ENCODE measurements at places on chromosomes 3 and 15.
A peak's percentile ranks its signal among the peaks of the same experiment; 100 is the strongest.

- DNase-seq, result no peak
These were observed 120.3 kb downstream of the CLSTN2 start for GRCh38 chr3:140055092-140055791.

GRCh38 chr3:49158792-49159191 is 7.3 kb downstream of the CCDC71 start:
- no peak for DNase-seq

DNA sequence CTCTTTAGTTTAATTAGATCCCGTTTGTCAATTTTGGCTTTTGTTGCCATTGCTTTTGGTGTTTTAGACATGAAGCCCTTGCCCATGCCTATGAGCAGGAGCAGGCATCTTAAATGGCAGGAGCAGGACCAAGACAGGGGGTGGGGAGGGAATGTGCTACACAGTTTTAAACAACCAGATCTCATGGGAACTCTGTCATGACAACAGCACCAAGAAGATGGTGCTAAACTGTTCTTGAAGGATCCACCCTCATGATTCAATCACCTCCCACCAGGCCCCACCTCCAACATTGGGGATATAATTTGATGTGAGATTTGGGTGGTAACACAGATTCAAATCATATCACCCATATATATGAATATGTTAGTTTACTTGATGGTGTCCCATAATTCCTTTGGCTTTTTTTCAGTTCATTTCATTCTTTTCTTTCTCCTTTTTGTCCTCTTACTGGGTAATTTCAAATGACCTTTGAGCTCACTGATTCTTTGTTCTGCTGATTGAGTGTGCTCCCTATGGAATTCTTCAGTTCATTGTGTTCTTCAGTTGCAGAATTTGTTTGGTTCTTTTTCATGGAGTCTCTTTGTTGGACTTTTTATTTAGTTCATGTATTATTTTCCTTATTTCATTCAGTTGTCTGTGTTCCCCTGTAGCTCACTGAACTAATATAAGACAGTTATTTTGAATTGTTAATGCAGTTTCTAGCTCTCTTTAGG is 62.6 kb downstream of the DOCK3 start:
- DNase-seq, result no peak

DNA sequence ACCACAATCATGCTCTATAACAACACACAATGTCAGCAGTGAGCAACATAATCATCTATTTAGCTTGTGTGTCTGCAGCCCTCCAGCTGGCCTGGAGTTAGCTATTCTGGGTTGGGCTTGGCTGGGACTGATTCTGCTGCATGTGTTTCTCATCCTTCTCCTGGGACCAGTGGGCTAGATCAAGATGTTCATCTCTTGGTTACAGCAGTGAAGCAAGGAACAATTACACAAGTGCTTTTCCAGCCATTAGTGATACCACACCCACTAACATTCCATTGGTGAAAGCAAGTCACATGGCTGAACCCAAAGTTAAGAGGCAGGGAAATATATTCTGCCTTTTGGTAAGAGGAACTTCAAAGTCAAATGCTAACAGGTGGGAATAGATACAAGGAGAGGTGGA is 14.6 kb downstream of the NUDT16 start:
- no peak for DNase-seq

GRCh38 chr3:55541016-55541415 is 53.9 kb upstream of the WNT5A start:
- DNase-seq, result no peak

- DNase-seq, result no peak
These were observed 5.7 kb upstream of the CYP11A1 start for GRCh38 chr15:74373056-74373650.

DNA sequence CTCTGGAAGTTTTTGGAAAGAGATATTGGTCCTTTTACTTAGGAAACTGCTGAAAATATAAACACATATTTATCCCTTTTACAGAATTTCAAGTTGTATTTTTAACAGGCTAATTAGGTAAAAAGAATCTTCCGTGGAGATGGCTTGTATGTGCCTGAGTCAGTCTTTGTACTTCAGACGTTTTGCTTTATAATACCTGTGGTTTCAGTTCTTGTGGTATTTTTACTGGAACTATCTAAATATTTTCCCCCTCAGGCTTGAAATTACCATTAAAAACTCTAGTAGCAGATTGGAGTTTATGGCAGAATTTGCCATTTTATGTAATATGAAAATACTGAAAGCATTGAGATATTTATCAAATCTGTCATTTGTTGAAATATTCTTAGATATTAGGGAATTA is 151.6 kb upstream of the CGNL1 start:
- DNase-seq, result no peak

- DNase-seq, result peak; percentile 62
These were observed 171.6 kb downstream of the SV2B start for GRCh38 chr15:91271565-91272153.

- DNase-seq, result no peak
These were observed 46.3 kb upstream of the VPS8 start for GRCh38 chr3:184765730-184766074.

DNA sequence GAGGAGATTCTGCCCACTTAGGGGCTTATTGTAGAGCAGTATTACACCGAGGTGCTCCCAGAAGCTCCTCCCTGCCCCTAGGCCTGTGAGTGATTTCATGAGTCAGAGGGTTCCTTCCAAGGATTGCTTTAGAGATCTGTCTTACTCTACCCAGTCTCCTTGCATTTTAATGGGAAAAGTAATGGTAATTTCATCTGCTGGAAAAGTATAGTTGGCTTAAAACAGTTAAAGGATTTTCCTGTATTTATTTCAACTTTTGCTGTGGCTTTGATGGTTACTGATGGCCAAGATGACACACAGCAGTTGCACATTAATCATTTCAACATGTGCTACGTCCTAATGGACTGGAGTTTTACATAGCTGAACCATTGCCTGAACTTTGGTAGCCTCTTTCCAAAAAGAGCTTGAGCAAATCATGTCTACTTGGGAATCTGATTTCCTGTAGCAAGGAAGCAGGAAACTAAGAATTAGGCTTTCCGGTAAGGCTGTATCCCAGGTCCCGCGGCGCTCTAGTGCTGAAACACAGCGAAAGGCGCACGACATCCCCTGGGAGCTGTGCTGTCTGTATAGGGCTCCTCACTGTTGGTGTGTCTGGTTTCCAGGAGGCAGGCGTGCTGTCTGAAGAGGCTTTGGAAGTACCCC is 9.2 kb upstream of the PGPEP1L start:
- no peak for DNase-seq

DNA sequence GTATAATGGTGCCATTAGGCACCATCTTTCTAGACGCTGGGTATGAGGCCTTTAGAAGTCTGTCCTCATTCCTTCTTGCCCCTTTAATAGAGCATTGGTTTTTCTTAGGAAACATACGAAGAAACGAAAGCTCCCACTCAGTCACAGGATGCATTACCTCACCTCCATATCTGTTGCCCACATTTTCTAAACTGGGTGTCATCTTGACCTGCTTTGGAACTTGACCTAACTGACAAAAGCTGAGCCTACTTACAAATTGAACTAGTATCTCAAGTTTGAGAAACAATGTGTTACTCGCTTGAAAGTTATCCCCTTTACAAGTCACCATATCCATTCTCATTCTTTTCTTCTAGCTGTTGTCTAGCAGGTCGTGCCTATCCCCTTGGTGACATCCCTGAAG is 102.7 kb downstream of the VPS8 start:
- no peak for DNase-seq

DNA sequence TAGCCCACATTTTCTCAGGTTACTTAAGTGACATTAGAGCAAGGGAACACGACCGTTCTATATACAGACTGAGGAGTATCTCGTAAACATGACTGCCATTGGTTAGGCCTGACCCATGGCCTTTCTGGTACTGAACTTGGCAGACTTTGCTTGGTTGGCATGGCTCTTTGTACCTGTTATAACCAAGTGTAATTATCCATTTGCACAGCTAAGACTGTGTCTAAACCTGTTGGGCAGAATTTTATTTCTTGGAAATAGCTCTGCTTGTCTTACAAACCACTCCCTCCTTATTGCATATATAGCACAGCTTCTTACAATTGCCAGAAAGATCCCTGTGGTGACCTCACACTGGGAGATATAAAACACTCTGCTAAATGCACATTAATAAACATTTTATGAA is 106.9 kb downstream of the P2RY1 start:
- no peak for DNase-seq

DNA sequence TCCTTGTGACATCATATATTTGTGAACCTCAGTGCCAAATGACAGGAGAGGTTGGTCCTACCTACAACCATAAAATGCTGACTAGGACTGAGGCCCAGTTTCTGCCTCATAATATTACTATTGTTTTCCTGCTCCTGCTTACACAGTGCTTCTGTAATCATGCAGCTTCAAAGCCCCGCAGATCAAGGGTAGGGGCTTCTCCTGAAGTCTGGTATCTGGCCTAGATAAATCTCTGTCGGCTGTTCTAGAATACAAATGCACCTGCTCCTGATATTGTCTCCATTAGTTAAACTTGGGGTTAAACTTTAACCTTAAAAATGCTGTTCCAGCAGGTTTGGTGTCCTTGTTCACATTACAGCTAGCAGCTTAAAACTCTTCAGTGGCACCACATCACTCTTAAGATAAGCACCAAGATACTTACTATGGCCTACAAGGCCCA is 552.4 kb downstream of the TUSC7 start:
- DNase-seq, result no peak

- no peak for DNase-seq
These were observed 30.2 kb upstream of the LAMP3 start for GRCh38 chr3:183192650-183193300.

- no peak for DNase-seq
These were observed 10.6 kb upstream of the TM4SF1 start for GRCh38 chr3:149388001-149388440.

GRCh38 chr3:61605589-61606175 is 44.3 kb downstream of the PTPRG start:
- DNase-seq, result no peak

DNA sequence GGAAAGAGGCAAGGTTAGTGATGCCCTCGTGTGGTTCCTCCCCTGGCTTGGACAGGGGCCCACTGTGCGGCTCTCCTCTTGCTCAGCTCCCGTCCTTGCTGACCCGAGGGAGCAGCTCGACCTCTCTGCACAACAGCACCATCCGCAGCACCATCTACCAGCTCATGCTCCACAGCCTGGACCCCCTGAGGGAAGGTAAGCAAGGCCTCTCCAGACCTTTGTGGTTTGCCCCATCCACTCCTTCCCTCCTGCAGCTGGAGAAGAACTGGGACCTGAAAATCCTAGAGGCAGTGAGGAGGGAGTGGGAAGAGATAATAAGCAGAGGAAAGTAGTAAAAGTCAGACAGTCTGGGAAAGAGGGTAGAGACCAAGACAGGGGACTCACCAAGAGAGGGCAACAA is 17.8 kb downstream of the SLC24A1 start:
- DNase-seq, result no peak

- no peak for DNase-seq
These were observed 197.0 kb upstream of the CBLB start for GRCh38 chr3:106065831-106066230.

GRCh38 chr3:169836942-169837275 is 24.2 kb upstream of the LRRC34 start:
- DNase-seq, result no peak

DNA sequence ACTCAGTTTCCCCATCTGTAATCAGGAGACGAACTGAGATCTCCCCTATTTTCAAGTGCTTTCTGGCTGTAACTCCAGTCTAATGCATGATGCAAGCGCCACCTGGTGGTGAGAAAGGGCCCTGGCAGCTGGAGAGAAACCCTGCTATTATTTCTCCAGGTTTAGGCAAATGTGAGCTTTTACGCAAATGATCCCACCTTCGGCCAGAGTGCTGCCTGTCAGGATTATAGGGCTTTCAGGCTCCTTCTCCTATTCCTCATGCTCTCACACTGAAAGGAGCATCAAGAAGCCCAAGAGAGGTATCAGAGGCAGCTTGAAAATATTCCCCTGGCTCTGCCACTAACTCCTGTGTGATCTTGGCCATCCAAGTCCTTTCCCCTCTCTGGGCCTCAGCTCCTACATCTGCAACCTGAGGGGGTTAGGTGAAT is 93.9 kb upstream of the RASGRF1 start:
- DNase-seq, result peak; percentile 54

DNA sequence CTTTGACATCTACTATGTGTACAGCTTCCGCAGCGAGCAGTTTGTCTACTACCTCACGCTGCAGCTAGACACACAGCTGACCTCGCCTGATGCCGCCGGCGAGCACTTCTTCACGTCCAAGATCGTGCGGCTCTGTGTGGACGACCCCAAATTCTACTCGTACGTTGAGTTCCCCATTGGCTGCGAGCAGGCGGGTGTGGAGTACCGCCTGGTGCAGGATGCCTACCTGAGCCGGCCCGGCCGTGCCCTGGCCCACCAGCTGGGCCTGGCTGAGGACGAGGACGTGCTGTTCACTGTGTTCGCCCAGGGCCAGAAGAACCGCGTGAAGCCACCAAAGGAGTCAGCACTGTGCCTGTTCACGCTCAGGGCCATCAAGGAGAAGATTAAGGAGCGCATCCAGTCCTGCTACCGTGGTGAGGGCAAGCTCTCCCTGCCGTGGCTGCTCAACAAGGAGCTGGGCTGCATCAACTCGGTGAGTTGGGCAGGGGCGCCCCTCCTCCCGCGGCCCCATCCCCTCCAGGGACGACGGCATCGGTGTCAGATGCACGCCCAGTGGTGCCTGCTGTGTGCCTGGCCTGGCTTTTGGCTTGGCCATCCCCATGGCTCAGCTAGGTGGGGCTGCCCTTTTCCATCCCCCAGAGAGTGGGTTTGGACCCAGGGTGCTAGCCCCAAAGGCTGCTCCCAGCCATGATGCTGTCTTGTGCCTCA is 6.6 kb downstream of the PLXNA1 start:
- no peak for DNase-seq

- DNase-seq, result no peak
These were observed 24.1 kb downstream of the PDIA5 start for GRCh38 chr3:123090728-123091531.

GRCh38 chr3:160754371-160754854 is 1.6 kb upstream of the PPM1L start:
- DNase-seq, result peak; percentile 20

DNA sequence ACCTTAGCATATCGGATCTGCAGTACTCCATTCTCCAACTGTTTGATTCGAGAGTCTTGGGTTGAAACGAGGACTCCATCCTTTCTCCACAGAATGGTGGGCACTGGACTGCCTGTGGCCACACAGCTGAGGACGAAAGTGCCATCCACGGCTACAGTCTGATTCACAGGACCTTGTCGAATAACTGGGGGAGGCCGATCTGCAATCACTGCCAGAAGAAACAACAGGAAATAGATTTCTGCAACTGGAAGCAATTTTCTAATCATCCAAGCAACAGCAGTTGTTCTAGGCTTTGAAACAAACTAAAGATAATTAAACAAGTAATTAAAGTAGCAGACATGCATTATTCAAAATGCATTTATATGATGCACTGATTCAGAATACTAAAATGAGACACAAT is 1097.7 kb downstream of the ROBO1 start:
- DNase-seq, result no peak

GRCh38 chr15:70084461-70084860 is 13.3 kb downstream of the TLE3 start:
- no peak for DNase-seq

DNA sequence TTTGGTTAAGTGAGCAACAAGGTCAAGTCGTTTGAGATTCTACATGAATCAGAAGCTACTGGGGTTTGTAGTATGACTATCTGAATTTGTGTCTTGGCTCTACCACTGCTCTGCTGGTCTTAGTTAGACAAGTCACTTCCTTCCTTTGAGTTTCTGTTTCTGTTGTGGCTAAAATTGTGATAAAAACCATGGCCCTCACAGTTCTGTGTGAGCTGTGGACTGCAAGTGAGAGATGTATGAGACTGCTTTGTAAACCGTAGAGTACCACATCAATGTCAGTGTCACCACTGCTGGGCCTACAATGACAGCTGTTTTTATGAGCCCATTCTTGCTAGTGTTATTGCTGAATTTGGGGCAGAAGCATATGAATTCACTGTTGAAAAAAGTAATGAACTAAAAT is 32.7 kb downstream of the RARB start:
- DNase-seq, result peak; percentile 28

Data from T-helper 1 cell (primary cell).